ENCODE measurements at places on chromosomes 7 and 10.

DNA sequence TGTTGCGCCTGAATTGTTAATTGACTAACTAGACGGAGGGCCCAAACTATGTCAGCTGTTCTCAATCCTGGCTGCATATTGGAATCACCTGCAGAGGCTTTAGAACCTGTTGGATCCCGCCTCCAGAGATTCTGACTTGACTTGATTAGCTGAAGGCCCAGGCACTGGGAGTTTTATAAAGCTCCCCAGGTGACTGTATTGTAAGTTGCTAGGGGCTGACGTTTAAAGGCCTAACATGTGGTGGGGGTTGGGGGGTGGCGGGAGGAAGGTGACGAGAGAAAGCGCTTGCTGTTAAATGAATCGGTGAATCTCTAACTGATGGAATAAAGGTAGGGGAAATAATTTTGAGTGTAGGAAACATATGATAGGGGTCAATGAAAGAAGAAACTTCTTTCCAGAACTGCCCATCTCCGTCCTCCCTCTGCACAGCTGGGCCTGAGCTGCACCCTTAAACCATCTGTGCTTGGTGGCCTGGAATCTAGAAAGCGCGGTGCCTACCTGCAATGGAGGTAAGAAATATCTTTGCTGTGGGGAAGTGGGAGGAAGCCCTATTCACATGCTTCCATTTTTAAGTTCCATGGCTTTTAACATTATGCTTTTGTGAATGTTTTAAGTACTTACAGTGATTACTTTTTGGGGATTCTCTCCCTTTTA lies 225.0 kb upstream of the FAM3C start:
- DNase-seq, result no peak

GRCh38 chr10:127979045-127979444 lies 72.1 kb downstream of the PTPRE start:
- no peak for DNase-seq

DNA sequence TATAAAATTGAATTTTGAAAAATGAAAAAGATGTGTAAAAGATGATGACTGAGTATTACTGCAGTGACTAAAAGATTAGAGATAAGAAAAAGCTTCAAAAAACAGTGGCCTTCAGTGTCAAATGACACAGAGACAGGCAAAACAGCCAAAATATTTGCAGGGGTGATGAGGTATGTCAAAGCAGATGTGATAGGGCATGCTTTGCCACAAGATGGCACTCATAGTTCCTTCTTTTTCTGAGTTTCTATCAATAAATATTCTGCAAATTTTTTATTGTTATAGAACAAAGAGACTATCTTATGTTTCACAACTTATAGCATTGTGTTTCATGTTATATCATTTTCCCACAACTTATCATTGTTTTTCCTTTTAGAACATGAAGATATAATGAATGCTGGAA lies 344.1 kb upstream of the HPS1 start:
- no peak for DNase-seq

DNA sequence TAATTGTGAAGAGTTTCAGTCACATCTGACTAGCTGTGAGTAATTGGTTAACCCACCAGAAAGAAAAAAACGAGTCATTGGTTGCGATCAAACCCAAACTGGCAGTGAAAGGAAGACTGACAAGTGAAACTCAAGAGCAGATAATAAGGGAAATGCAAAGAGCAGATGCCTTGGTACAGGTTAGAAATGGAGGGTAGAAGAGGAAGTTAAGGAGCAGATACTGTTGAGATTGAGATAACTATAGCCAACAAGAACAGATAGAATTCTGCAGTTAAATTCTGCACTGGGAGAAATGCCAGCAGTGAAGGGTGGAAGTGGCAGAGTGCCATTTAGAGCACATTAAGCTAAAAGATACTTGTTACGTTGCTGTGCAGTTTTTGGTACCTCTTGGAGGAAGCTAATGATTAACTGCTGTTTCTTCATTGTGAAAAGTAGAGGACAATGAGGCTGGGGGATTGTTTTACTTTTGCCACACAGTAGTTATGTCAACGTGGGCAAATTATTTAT lies 65.8 kb downstream of the CDK13 start:
- DNase-seq, result peak; percentile 48

GRCh38 chr7:81626008-81626407 lies 143.8 kb downstream of the HGF start:
- DNase-seq, result no peak

- no peak for DNase-seq
These were observed 91.6 kb downstream of the UNCX start for GRCh38 chr7:1324028-1324900.

GRCh38 chr7:39847227-39847626 lies 102.8 kb upstream of the CDK13 start:
- no peak for DNase-seq

DNA sequence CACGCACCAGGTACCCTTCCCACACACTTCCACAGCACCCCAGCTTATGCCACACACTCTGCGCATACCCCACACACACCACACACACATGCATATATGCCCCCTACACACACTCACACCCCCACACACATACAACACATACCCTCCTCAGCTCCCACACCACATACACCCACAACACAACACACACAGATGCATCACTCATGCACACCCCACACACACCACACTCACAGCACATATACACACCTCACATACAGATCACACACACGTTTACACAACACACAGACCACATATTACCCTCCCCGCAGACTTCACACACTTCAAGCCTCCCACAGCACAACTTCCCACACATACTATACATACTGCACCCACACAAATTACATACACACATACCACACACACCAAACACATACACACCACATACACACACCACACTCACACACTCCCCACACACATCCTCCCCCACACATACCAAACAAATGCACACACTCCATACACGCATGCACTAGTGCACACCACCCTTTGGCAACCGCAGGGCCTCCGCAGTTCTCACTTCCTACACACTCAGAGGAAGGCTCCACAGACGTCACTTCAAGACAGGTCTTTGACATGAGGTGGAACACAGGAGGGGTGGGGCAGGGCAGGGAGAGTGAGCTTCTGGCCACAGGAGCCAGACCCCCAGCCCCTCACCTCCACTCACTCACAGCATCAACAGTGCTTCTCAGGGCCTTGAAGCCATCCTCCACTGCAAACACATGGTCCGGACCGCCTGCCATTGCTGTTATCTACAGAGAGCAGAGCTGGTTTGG lies 18.5 kb upstream of the ANTXRL start:
- no peak for DNase-seq

GRCh38 chr10:69484736-69485135 lies 33.5 kb downstream of the TSPAN15 start:
- no peak for DNase-seq

GRCh38 chr10:69497611-69498390 lies 46.5 kb downstream of the TSPAN15 start:
- no peak for DNase-seq

- DNase-seq, result no peak
These were observed 5.2 kb downstream of the PHYHIPL start for GRCh38 chr10:59181668-59182067.

DNA sequence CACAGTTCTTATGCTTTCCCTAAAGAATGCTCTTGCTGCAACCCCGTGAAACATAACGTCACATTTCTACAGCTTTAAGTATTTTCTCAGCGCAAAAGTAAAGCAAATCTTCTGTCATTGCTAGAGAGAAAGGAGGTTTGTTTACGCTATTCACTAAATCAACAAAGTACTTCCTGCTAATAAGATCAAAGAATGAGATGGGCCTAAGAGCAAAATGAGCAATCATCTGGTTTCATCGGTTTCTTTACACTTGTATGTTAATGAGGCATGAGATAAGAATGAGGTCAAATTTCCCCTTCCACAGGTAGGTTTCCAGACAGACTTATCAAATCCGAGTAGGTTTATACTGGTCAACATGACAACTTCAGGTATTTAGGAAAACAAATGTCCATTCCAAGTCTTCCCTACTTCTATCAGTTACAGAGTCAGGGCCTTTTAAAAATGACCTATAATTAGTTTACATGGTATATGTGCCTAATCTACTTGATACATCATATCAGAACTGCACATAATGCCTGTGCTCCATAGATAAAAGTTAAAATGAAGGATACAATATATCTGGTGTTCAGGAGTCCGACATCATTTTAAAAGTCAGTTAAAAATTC lies 8.4 kb downstream of the USP6NL start:
- DNase-seq, result no peak

GRCh38 chr7:42946627-42946950 lies 14.4 kb downstream of the MRPL32 start:
- no peak for DNase-seq

DNA sequence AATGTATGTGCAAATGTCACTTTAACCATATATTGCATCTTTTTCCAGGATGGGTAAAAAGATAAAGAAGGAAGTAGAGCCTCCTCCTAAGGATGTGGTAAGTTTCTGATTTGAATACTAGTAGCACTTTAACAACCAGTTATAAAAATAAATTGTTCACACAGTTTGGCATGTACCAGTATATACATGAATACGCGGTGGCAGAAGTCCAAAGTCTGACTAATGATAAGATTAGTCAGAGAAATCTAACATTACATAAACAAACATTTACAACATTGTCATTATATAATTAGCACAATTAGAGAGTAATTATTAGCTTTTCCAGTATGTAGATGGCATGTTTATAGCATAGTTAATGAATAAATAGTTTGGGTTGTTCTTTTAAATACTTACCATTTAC lies 4.1 kb downstream of the ARMC3 start:
- DNase-seq, result peak; percentile 53

GRCh38 chr7:46486256-46487206 lies 565.5 kb upstream of the IGFBP3 start:
- no peak for DNase-seq

GRCh38 chr10:77669892-77670291 lies 32.3 kb upstream of the KCNMA1 start:
- no peak for DNase-seq

DNA sequence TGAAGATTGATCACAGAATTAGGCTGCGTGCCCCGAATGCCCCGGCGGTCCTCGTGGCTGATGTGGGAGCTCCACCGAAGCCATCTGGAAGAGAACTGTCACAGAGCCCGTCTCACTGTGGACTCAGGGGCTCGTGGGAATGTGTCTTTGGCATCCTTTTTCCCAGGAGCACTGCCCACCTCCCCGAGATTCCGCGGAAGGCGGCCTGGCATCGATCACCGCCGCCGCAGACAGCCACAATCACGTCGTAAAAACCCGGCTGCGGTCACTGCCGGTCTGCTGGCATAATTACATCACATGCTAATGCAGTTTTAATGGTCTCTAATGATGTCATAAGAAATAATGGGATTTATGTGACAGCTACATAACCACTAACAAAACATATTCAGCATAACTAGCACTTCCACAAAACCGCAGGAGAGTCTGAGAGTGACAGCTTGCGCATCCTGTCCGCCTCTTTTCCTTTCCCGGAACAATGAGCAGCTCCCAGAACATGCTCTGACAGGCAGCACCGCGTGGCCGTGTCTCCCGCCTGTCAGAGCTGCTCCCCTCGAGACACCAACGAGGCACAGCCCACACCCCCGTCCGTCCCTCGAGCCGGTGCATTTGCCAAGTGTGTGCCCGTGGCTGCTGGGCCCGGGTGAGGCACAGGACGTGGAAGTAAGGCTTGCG lies 490.0 kb downstream of the PTPRN2 start:
- DNase-seq, result no peak

DNA sequence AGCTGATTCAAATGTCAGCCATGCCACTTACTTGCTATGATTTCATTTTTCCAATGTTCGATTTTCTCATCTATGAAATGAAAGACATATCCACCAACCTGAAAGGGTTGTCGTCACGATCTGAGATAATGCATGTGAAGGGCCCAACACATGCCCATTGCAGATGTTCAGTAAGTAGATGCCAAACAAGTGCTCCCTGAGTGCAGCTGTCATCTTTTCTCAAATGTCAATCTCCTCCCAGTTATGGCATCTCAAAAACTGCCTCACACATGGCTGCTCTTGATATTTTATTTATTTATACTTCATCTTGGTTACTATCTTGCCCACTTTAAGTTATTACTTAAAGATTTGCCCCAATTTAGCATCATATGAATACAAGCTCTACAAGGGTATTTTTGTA lies 16.8 kb downstream of the CPEB3 start:
- no peak for DNase-seq

- DNase-seq, result no peak
These were observed 109.2 kb downstream of the SORCS3 start for GRCh38 chr10:104750291-104750690.

- no peak for DNase-seq
These were observed 68.5 kb upstream of the LRRC18 start for GRCh38 chr10:49008091-49008490.

- DNase-seq, result no peak
These were observed 8.4 kb upstream of the LGI1 start for GRCh38 chr10:93749218-93749799.

DNA sequence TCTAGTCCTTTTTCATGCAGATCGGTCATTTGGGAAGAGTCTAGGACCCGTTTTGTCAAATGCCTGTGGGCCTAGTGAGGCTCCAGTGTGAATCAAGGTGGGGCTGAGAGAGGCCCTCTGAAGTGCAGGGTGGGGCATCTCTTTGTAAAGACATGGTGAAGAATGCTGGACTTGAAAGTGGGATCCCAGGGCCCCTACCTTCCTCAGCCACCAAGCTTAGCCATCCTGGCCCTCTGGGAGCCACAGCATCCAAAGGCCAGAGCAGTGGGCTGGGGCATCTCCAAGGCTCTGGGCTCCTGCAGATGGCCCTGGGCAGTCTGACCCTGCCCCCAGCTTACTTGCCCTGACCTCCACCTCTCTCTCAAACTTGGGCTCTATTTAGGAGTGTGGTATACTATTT lies 78.5 kb downstream of the ADCY1 start:
- DNase-seq, result no peak

- no peak for DNase-seq
These were observed 72.1 kb upstream of the EGFR start for GRCh38 chr7:54946764-54947163.

DNA sequence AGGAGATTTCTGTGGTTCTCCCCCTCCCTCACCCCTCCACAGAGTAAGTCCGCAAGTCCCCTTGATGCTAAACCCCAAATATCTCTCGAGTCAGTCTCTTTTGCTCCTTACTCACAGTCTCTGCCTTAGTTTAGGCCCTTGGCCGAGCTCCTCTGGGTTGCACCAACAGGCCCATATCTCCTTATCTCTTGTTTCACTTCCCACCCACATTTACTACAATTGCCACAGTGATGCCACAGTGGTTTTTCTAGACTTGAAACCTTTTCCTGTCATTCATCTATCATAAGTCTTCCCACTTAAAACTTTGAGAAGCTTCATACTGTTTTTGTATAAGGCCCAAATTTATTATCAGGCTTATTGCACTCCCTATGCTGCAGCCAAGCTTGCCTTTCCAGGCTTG lies 23.4 kb upstream of the NME8 start:
- no peak for DNase-seq

DNA sequence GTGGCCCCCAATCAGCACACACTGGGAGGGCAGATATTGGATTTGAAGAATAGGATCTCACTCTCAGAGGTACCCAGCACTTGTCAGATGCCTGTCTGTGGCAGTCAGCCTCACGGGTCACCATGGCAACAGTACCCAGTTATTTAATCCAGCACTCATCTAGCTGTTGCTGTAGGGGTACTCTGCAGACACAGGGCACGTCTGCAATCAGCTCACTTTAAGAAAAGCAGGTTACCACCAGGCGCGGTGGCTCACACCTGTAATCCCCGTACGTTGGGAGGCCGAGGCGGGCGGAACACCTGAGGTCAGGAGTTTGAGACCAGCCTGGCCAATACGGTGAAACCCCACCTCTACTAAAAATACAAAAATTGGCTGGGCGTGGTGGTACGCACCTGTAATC lies 11.9 kb downstream of the SFXN4 start:
- DNase-seq, result no peak

GRCh38 chr7:1715671-1716074 lies 45.6 kb downstream of the ELFN1 start:
- DNase-seq, result no peak

GRCh38 chr7:106419455-106420182 lies 134.8 kb upstream of the NAMPT start:
- no peak for DNase-seq

GRCh38 chr7:120588862-120589261 lies 269.1 kb downstream of the TSPAN12 start:
- no peak for DNase-seq

Data from NCI-H1105 (cell line).